ENCODE measurements at places on chromosomes 6 and 20.
A peak's percentile ranks its signal among the peaks of the same experiment; 100 is the strongest.

- no peak for DNase-seq
Observed at GRCh38 chr6:11923621-11924020, 88.5 kb upstream of the HIVEP1 start.

DNA sequence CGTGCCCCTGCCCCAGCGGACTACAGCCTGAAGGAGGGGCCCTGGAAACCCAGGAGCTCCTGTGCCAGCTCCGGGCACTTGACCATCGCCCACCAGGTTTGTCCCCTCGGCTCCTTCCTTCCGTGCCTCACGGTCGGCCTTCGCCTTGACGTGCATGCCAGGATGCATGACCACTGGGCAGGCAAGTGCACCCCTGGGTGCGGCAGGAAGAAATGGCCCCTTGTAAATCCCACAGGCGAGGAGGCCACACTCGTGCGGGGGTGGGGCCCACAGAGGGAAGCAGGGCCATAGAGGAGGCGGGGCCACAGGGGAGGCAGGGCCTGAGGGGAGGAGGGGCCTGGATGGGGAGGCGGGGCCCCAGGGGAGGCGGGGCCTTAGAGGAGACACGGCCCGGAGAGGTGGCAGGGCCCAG is 81.7 kb downstream of the YTHDF1 start:
- no peak for DNase-seq

DNA sequence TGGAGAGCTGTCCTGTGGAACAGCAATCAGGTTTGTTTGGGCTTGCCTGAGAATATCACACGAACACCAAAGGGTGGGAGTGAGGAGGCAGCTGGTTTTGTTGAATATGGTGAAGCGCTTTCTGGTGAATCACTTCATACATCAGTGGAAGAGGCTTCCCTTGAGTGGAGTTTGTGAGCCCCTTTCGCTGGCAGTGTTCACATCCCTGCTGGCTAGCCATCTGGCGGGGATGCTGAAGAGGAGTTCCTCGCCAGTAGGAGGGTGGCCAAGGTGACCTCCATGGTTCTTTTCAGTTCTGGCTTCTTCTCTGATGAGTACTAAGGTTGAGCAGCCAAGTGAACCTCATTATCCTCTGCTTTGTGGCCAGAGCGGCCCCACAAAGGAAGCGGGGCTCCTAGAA is 37.7 kb upstream of the RNF8 start:
- no peak for DNase-seq

DNA sequence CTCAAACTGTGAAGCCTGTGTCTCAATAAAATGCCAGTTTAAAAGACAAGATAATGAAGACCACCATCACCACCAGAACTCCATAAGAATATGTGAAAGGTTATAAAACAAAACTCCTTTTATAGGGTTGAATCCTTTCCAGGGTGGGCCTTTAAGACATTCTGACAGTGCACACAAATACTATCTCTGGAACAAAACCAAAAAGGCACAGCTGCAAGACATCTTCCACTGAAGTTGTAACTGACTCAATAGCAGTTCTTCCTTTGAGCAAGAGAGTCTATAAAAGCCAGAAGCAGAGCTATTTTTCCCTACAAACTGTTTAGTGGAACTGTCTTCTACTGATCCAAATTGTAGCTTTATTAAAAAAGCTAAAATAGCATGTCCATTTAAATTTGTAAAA is 81.6 kb downstream of the EPB41L2 start:
- no peak for DNase-seq

- peak; percentile 48 for DNase-seq
Observed at GRCh38 chr6:141483598-141484061, 649.1 kb upstream of the GJE1 start.

GRCh38 chr20:6959900-6960312 is 192.4 kb downstream of the BMP2 start:
- DNase-seq, result no peak

DNA sequence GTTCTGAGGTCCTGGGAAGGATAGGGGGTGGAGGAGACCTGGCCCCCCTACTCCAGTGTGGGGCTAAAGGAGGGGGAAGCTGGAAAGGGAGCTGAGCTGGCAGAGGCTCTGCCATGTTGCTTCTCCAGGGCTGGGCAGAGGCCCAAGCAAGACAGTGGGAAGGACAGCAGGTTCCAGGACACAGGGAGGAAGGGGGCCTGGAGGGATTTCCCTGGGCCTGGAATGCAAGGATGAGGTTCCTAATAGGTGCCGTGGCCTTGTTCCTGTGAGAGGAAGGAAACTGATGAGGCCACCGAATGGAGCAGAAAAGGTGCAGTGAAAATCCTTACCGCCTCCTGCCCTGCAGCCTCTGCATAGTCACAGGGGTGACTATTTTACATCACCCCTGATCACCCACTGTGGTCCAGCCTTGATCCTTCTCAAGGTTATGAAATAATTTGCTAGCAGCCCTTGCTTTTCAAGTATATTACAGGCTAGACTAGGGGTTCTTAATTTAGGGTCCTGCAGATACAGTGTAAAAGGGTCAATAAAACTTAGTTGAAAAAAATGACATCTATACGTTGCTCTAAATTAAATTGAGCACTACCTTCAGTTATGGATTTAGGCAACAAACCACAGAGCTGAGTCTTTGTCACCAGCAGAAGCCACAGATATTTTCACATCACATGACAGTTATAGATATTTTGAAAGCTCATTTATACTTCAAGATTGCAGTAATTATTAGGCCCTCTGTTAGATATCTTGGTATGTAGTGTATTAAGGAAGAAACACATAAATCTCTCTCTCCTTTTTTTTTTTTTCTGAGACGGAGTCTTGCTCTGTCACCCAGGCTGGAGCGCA is 45.7 kb upstream of the RNF24 start:
- DNase-seq, result no peak

DNA sequence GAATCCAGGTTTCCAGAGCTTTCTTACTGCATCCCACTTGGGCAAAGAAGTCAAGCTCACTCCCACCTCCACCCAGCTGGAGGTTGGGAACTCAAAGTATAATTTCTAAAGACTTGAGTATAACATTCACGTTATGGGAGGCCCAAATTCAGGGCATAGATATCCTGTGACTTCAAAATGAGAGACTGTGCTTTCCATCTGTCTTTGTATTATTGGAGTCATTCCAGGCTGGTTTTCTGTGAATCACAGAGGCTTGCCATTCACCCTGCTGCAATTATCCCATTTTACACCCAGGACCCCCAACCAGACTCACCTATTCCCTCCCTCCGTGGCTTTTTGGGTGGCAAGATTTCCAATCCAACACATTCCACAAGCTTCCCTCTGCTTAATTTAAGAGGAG is 19.3 kb upstream of the SRC start:
- no peak for DNase-seq

- DNase-seq, result no peak
Observed at GRCh38 chr6:15626160-15626559, 36.7 kb downstream of the DTNBP1 start.

- DNase-seq, result no peak
Observed at GRCh38 chr6:85010865-85011264, 246.5 kb upstream of the TBX18 start.

DNA sequence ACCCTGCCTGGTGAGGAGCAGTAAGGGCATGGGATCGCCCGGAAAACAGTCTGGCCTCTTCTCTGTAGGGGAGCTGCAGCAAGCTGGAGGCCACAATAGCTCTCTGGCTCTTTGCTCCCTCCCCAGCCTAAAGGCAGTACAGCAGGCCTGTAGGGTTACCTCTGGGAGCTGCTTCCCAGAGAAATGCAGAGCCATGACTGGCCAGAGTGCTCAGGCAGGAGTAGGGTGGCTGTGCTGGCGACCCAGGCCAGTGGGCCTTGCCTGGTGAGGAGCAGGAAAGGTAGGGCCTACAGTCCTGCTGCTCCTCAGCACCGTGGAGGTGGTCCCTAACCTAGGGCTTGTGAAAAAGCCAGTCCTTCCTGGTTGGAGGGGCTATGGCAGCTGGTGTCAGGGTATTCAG is 129.9 kb upstream of the CHD6 start:
- DNase-seq, result no peak

DNA sequence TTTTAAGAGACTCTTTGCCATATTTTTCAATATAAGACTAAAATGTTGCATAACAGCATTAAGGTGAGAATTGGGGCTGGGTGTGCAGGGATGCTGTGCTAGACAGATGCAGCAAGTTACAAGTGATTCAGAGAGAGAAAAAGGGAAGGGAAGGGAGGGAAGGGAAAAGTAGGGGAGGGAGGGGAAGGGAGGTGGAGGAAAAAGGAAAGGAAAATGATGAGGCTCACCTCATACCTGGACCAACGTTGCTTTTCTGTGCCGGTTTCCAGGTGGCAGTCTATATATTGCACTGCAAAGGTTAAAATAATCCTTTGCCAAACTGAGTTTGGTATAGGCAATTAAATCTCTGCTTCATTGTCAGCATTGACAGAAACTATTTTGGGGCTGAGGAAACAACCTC is 155.4 kb upstream of the LAMA2 start:
- no peak for DNase-seq

DNA sequence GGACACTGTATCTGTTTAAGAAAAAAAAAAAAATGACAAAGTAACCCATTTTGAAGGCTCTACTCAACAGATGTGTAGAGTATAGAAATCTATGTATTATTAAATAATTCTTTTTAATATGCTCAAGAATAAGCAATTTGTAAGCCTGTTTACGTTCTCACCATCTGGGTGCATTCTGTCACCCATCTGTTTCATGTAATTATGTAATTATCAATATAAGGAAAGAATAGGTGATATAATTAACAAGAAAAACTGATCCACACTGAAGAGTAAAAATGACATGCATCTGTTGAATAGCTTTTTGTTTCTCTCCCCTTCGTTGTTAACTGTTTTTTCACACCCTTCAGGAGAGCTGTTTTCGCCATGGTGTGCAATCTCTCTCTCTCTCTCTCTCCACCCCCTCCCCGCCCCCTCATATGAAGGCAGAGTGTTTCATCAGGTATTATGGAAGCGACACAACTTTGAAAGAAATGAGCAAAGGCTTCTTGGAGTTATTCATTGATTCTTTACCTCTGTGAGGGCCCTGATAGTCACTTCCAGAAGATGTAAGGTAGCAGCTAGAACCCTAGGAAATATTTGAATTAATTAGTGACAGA is 154.3 kb upstream of the INSM1 start:
- DNase-seq, result no peak

- DNase-seq, result no peak
Observed at GRCh38 chr6:169144356-169144755, 109.3 kb downstream of the THBS2 start.

GRCh38 chr6:82144007-82144851 is 103.3 kb downstream of the IBTK start:
- no peak for DNase-seq

GRCh38 chr20:61537239-61538182 is 285.4 kb downstream of the CDH4 start:
- DNase-seq, result no peak

- DNase-seq, result no peak
Observed at GRCh38 chr6:102812242-102812641, 1418.7 kb downstream of the GRIK2 start.

DNA sequence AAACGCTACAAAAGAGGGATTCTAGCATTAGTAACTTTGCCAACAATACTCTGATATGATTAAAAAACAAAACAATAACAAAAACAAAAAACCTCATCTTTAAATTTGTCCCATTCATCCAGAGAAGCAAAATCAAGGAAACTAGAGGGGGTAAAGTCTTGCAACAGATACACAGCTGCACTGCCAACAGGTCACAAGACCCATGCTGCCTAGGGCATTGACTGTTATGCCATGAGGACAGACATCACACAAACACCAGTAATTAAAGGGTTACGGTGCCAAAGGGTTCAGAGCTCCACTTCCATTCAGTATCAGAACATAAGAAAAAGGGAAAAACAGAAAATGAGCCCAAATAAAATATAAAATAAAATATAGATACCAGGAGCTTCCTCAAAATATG is 1.6 kb downstream of the TBC1D20 start:
- no peak for DNase-seq

GRCh38 chr20:43919686-43920403 is 5.2 kb downstream of the TOX2 start:
- DNase-seq, result no peak

- no peak for DNase-seq
Observed at GRCh38 chr6:66628917-66629316, 921.9 kb upstream of the EYS start.

GRCh38 chr20:57940868-57941522 is 231.2 kb upstream of the PMEPA1 start:
- DNase-seq, result no peak

DNA sequence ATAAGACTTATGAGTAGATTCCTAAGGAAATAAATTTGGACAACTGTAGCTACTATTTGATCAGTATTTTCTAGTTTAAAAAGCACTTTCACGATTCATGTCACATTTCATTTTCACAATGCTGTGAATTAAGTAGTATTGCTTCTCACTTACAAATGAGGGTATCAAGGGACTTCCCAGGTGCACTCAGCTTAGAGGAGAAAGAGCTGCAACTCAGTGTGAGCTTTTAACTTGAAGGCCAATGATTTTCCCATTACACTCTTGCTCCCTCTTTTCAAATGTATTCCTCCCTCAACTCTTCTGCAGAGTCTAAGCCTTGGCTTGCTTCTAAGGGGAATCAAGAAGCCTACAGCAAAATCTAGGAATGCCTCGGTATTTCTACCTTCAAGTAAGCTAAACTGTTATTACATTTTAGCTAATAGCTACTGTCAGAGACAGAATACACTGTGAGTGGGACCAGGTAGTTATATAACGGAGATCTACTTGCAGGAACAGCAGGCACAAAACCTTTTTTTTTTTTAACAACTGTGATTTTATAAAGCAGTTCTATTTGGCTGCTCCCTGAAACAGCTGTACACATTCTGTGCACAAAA is 339.0 kb downstream of the SYNE1 start:
- DNase-seq, result no peak

DNA sequence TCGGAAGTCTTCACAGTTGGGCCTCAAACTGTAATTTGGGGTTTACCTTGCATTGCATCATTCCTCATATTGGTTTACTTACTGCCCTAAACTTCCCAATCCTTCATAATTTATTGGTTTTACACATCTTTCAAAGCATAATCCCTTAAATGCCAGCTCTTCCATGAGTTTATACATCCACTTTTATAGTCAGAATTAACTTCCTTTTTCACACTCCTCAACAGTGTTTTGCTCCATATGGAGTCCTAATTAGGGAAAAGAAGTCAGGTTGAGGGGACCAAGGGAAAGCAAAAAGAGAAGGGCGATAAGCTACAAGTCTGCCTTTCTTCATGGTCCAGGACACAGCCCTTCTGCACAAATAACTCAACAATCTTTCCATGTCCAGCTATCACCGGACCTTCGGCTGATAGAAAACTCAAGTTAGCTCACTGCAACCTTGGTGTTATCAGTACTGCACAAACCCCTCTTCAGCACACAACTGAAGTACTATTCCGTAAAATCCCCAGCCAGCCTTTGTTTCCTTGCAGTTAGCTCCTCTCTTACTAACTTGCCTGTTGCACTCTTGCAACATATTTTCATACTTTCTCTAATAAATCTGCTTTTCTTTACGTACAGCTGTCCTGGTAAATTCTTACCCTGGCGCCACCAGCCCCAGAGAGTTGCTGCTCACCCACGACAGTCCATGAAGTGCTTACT is 2.0 kb downstream of the EEF1E1 start:
- DNase-seq, result no peak

GRCh38 chr6:151388236-151388635 is 3.1 kb downstream of the ZBTB2 start:
- no peak for DNase-seq

- no peak for DNase-seq
Observed at GRCh38 chr6:144160431-144161005, 10.2 kb downstream of the STX11 start.

Measured in effector CD4-positive, alpha-beta T cell (primary cell).